GM04504 (cell line): ENCODE measurements at places on chromosomes 16 and 17.
A peak's percentile ranks its signal among the peaks of the same experiment; 100 is the strongest.

- no peak for DNase-seq
Measured at GRCh38 chr16:11806721-11807120, 9.7 kb upstream of the ZC3H7A start.

- no peak for DNase-seq
Measured at GRCh38 chr17:11486101-11486867, 112.0 kb upstream of the DNAH9 start.

DNA sequence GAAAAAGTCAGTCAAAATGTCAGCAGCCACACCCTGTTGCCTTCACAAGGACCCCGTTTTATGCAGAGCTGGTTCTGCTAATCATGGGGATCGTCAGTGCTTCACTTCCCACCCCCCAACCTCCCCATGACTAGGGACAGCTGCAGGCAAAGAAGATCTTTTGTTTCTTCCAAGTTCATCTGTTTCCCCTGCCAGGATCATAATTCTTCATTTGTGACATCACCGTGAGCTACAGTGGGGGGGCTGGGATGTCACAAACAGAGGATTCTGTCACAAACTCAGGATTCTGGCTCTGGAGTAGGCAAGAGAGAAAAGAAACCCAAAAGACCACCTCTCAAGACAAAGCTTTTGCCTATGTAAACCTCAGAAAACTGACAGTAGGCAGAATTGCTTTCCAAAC is 24.7 kb downstream of the DNAJC7 start:
- DNase-seq: no peak

- peak; percentile 56 for DNase-seq
Measured at GRCh38 chr17:13306310-13306962, 288.6 kb upstream of the ELAC2 start.

GRCh38 chr17:80848449-80849102 is 143.1 kb upstream of the CHMP6 start:
- no peak for DNase-seq

GRCh38 chr17:81616877-81617276 is 20.0 kb downstream of the NPLOC4 start:
- DNase-seq: no peak

GRCh38 chr16:89152831-89153700 is 18.5 kb upstream of the CDH15 start:
- DNase-seq: no peak

GRCh38 chr17:82021107-82021899 is 1.4 kb downstream of the CENPX start:
- DNase-seq: peak; percentile 60

DNA sequence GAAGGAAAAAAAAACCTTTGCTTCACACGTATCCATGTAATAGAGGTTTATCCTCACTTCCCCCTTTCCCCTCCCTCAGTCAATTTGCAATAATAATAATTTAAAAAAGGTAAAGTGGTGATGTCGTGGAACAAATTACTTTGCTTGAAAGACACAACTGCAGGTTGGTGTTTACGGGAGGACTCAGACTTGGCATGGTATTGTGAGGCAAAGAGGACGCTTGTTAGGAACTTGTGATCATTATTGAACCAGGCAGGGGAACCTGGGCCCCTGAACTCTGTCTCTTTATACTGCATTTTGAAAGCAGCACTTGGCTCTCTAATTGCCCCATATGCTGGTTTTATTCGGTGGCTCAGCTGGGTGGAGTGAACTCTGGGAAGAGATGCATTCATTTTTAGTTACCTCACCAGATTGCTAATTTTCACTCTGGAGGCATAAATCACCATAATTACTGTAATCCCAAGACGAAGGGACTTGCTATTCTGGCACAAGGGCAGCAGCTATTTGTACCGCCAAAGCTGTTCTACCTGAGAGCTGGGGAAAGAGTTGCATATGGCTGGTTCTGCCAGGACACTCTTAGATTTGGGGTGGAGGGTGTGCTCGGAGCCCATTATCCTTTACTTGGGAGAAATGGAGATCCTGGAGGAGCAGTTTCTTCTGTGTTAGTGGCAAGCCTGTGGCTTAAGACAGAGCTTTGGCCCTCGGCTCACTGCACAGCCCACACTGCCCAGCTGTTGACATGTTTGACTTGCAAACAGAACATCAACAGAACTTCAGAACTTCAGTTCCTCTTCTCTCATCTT is 5.7 kb upstream of the DHX8 start:
- DNase-seq: no peak

DNA sequence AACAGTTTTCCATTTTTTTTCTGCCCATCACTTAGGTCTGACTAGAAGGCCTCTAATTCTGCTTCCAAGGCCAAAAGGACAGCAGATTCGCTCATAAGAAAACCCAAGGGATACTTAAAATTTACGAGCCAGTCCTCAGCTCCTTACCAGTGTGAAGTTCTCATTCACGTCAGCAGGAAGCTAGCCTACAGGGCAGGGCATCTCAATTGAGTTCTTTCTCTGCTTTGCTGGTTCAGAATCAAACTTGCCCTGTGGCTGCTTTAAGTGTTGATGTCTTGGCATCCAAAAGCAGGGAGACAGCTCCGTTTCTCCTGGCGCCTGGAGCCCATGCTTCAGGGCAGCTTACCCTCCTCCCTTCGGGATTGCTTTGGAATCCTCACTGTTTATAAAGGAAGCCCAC is 136.0 kb downstream of the ANKFN1 start:
- no peak for DNase-seq

- DNase-seq: no peak
Measured at GRCh38 chr16:70660672-70661350, 14.5 kb downstream of the IL34 start.

GRCh38 chr17:76139801-76140660 is 1.0 kb downstream of the FOXJ1 start:
- DNase-seq: no peak

- peak; percentile 9 for DNase-seq
Measured at GRCh38 chr16:11283820-11284248, 2.7 kb upstream of the PRM1 start.

- DNase-seq: no peak
Measured at GRCh38 chr16:84194470-84195200, 3.7 kb downstream of the ADAD2 start.

DNA sequence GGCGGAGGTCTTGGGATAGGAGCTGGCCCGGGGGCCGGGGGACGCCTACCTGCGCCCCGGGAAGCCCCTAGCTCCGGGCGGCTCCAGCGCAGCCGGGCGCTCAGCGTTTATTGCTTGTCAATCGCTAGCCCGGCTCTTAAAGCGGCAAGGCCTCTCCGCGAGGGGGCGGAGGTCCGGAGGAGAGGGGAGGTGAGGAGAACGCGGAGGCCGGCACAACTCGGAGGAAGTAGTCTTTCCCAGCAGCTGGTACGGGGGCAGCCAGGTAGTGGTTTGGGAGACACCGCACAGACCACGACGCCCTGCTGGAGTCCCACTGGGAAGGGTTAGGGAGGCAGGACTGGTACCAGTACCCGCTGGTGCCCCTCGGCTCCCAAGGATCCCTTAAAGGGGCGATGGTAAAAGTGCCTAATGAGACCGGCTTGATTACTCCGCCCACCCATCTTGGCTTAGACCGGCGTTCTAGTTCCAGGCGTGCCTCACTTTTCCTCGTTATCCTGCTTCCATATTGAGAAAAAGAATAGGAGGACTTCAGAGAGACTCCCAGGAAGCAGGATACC is at the start of gene MPP2:
TSS of gene MPP2 (minus strand) at position 112 of the 557 bp plus-strand sequence. CDS start 3,076 bp downstream, outside the sequence.
- no peak for DNase-seq

DNA sequence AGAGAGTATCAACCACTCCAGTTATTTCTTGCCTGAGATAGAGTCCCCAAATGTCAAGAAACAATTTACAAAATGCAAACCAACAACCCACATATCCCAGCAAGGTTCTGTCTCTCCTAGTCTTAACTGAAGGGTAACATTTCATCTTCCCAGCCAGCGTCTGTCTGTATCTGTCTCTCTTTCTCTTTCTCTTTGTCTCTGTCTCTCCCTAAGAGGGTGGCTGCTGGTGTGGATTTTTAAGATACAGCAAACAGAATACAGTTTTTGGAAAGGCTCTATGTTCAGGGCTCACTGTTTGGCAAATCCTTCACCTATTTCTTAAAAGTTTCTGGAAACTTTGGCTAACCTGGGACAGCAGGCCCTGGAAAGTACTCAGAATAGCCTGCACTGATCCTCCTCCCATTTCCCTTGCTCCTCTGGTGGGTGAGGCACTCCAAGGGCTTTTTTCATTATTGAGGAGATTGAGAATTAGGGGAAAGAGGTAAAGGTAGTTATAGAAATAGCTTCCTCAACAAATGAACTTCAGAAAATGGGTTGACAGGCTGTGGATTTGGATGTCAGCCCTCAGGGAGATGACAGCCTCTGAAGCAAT is 6.2 kb downstream of the HOXB4 start:
- no peak for DNase-seq

GRCh38 chr16:66389256-66390176 is 23.0 kb downstream of the CDH5 start:
- DNase-seq: no peak

DNA sequence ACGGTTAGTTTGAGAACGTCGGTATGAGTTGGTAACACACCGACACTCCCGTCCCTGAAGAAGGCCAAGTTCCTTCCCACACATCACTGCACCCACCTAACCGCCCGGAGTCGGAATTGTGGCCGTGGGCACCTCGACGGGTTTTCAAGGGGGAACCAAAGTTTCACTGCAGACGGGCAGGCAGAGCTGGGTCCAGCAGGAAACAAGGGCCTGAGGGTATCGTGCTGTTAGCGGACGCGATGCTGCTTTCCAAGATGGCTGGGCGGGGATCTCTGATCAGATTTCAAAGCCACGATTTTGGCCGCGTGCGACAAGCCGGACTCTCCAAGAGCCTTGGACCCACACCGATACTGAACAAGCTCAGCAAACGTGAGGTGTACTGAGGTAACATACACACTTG is 82.3 kb upstream of the DOC2B start:
- DNase-seq: no peak

- DNase-seq: no peak
Measured at GRCh38 chr17:14805348-14805747, 459.8 kb downstream of the PMP22 start.

DNA sequence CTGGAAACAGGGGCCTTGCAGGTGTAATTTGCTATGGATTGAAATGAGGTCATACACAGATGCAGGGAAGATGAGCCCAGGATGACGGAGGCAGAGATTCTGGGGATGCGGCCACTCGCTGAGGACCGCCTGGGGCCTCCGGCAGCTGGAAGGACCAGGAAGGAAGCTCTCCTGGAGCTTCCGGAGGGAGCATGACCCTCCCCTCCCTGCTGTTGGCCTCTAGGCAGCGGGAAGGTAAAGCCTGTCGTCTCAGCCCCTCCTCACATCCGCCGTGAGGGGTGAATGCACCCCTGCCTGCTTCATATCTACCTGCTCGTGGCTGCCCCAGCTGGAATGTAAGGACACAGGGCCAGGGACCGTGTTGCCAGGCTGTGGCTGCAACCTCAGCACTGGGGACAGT is 29.1 kb upstream of the ZNF469 start:
- DNase-seq: no peak

DNA sequence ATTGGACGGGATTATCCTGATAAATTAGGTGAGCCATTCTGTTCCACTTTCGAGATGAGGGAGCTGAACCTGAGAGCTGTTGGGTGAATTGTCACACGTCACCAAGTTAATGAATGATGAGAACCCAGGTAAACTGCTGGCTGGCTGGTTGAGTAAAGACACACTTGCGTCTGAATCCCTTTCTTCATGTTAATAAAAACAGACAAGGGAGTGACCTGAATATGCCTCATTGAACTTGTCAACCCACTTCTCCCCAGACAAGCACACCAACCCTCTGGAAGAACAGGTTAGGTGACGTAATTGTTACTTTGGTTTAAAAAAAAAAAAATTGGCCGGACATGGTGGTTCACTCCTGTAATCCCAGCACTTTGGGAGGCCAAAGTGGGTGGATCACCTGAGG is 400.9 kb upstream of the CDH5 start:
- DNase-seq: no peak

DNA sequence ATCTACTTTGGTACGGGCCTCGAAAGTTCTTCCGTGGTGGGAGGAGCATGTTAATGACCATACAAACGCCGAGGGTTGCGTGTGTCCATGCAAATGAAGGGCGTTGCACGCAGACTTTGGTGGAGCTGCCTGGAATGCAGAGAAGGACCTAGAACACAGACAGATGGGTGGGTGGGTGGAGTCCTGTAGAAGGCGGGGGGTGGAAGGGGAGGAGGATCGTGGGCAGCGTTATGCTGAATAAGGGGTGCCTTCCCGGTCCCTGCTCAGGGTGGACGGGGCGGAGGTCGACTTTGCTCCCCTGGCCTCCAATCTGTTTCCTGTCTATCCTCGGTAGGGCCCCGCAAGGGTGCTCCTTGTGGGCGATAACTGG is 795 bp upstream of the PAQR4 start:
- no peak for DNase-seq

GRCh38 chr16:23577493-23577892 is 18.6 kb downstream of the NDUFAB1 start:
- no peak for DNase-seq

GRCh38 chr17:17565471-17566339 is 25.8 kb downstream of the PEMT start:
- DNase-seq: no peak

DNA sequence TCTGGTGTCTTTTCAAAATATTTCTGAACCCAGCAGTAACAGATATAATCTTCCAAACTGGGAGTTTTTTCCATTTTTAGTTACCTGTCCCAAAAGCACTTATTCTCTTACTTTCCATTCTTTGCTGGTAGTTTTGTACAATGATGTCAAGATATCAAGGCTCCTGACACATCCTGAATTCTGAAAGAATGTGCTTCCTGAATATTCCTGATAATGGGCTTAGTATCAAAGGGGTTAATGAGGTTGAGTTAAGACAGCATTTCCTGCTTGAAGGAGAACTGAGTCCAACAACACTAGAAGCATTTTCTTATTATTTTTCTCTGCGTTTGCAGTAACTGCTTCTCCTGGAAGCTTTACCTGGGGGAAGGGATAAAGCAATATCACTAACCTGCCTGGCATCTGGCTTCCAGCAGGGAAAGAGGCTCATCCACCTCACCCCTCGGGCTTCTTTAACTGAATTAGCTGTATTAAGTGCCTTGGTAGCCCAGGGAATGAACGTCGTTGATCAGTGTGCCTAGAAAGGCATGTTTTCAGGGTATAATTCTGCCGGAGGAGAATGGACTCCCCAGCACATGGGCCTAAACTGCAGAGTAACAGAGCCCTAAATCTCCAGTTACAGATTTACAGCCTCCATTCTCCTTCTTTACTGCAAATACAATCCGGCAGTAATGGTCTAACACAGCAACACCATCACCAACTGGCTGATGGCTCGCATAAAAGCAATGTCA is 134.4 kb downstream of the SNX11 start:
- no peak for DNase-seq

- no peak for DNase-seq
Measured at GRCh38 chr16:15055141-15056053, 477 bp downstream of the NTAN1 start.

DNA sequence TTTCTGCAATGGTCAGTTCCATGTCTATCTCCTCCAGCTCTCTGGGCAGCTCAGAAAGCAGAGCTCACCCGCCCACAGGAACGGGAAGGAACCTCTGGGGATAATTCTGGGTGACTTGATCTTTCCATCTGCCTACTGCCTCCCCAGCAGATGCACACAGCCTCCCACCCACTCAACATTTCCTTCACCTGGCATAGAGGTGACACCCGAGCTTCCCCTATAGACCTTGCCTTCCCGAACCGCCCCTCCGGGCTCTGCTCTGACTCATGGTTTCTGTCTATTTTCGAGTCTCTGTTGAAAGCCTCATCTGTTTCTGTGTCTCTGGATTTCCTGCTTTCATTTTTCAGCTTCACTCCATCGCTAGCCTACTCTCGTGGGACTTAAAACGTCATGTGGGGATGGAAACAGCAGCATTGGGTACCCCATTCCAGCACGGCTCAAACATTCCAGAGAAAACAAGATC is 11.4 kb downstream of the GGA3 start:
- DNase-seq: peak; percentile 26
